ENCODE measurements at places on chromosomes 4 and X.

DNA sequence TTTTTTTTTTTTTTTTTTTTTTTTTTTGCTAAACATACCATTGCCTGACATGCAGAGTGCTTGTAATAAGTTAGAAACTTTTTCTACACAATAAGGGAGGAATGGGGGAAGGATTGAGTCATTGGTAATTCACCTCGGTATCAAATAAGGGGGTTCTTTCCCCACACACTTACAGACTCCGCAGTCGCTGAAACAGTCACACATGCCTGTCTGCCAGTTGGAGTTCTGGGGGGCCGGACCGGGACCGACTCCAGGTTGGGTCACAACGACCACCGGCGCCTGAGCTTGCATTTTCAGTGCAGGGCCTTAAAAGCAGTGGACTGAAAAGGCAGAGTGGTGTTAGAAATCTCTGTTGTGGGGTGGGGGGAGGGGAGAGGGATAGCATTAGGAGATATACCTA, 6.9 kb downstream of the PLAC8 start:
- no peak for DNase-seq

DNA sequence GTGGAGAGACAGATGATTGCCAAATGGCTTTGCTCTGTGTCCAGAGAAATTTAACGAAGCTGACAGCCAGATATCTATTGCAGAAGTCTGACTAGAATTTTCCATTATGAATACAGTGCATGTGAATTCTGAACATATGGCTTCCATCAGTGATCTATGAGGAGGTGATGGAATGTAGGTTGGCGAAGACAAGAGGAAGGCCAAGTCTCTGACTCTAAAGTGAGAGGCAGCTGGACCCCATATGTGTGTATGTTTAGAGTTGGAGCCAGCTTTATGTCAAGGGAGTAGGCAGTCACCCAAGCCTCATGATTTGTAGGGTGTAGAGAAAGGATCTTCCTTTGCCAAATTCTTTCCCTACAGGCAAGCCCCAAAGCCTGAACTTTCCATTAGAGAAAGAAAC, 76.2 kb upstream of the TEX13D start:
- no peak for DNase-seq

DNA sequence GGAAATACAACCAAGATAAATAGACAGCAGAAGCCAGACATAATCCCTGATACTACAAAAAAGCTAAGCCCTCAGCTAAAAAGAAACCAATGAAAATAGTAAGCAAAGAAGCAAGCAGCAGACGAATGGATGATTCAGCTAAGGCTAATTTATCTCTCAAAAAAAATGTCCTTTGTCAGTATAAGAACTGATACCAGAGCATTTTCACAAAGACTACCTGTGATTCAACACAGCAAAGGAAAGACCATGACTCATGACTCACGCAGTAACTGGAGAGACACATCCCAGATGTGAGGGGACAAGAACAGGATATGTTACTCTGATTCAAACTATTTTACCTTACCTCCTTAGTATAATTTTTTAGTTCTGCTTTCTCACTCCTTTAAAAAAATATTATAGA, 22.7 kb upstream of the TMPRSS11F start:
- DNase-seq = peak; percentile 63

GRCh38 chr4:184369871-184370270, 104.5 kb downstream of the IRF2 start:
- peak; percentile 34 for DNase-seq

- DNase-seq = no peak
These were observed 7.5 kb upstream of the ACSL1 start for GRCh38 chr4:184833046-184833838.

GRCh38 chr4:101954975-101955678, 164.6 kb downstream of the BANK1 start:
- DNase-seq = no peak

DNA sequence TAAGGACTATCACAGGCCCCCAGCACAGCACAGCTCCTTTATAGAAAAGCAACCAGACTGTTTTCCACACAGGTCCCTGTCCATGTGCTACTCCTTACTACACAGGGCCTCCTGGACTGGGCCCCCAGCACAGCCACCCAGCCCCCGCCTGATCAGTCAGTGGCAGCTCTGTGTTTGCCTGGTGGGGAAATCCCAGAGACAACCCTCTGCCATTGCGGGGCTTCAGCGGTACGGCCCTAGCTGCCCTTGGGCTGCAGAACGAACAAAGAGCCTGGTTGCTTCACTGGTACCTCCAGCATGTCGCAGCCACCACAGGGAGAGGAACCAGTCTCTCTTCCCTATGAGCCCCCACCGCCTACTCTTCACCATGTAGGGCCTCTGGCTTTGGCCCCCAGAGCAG, 30.7 kb downstream of the CBR4 start:
- DNase-seq = no peak

GRCh38 chr4:40586729-40587128, 42.9 kb downstream of the RBM47 start:
- DNase-seq = no peak

- DNase-seq = no peak
These were observed 92.1 kb downstream of the KDR start for GRCh38 chr4:55033296-55033695.

DNA sequence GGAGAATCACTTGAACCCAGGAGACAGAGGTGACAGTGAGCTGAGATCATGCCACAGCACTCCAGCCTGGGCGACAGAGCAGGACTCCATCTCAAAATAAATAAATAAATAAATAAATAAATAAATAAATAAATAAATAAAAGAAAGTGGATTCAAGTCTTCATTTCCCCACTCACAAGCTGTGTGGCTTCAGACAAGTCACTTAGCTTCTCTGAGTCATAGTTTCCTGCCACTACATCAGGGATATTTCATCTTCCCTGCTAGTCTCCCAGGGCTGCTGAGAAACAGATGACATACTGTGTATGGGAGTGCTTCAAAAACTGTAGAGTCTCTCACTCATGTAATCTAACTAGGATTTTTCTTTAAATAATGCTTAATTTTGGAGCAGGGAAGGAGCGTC, 37.2 kb downstream of the TBC1D9 start:
- DNase-seq = peak; percentile 71

GRCh38 chrX:25017667-25018247, 2.0 kb upstream of the ARX start:
- DNase-seq = no peak
